NCI-H1694 treated with DMSO at 0.1 percent for 48 hours (cell line): ENCODE measurements at places on chromosomes 1 and 21.

GRCh38 chr21:35145626-35146233 lies 96.6 kb upstream of the RUNX1 start:
- DNase-seq: no peak

DNA sequence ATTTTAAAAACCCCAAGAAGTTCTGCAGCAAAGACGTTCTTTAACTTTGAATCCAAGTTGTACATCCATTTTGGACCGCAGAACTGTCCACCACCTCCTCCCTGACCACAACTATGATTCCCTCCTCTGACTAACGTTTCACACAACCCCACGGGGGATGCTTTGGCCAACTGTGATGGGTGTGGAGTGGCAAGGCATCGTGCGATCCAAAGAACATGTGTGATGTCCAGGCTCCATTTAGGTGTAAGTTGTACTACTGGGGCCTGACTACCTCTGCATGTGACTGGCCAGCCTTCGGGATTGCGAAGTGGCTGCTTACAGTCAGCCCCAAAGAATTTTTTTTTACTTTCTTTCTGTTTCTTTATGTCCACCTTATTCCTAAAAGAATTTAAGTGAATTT lies 6.7 kb downstream of the KCNJ15 start:
- no peak for DNase-seq

DNA sequence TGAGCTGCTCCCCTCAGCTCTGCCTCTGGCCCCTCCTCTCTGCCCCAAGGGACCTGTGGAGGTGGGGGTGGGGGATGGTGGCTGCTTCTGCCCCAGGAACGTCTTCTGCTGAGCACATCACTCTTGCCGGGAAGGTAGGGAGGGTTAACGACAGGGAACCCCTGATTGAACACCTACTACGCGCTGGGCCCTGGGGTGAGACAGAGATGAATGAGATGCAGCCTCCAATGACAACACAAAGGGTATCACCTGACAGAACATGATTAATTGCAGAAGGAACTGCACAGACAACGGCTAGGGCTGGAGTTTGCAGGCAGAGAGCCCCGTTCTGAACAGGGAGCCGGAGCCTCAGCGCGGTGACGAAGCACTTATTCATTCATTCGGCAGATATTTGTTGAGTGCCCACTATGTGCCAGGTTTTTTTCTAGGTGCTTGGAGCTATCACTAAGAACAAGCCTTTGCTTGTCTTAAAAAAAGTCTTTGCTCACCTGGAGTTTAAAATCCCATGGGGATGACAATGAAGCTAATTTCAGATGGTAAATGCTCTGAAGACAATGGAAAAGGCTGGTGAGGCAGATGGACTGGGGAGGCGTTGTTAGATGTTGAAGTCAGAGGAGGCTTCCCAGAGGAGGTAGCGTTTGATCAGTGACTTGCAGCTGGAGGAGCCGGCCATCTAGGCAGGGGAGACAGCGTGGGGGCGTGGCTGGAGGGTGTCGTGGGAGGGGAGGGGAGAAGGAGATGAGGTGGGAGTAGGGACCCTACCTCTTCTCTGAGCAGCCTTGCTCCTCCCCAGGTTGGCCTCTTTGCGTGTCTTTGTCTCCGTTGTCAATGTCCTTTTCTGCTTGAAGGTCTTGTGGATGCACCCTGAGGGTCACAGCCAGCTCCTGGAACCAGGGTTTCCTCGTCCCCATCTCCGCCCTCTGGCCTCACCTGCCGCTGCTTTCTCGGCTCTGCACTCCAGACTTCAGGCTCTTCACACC lies 103.1 kb upstream of the CSF3R start:
- no peak for DNase-seq

- no peak for DNase-seq
These were observed 286.0 kb downstream of the VAV3 start for GRCh38 chr1:107678993-107679392.

- no peak for DNase-seq
These were observed 175.1 kb downstream of the BACH1 start for GRCh38 chr21:29473808-29474207.

- no peak for DNase-seq
These were observed 44.1 kb upstream of the KCND3 start for GRCh38 chr1:112033439-112034120.

GRCh38 chr1:66768965-66769364 lies 16.7 kb downstream of the DYNLT5 start:
- DNase-seq: no peak

- DNase-seq: no peak
These were observed 237.0 kb downstream of the MRPL39 start for GRCh38 chr21:25370311-25370744.

- no peak for DNase-seq
These were observed 129.8 kb downstream of the PTPRU start for GRCh38 chr1:29365906-29366670.

DNA sequence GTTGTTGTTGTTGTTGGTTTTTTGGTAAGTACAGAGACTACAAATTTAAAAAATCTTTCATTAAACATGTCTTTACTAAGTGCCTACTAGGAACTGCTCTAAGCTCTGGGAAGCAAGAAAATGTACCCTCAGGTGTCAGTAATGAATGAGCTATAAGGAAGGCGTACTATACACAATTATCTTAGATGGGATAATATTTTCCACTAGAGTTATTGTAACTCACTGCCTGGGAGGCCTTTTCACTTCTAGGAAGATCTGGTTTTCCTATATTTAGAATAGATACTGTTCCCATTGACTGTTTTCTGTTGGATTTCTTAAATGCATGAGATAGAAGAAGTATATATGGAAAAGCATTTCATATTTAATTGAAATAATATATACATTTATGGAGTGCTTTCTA lies 19.6 kb downstream of the CLIC4 start:
- no peak for DNase-seq

DNA sequence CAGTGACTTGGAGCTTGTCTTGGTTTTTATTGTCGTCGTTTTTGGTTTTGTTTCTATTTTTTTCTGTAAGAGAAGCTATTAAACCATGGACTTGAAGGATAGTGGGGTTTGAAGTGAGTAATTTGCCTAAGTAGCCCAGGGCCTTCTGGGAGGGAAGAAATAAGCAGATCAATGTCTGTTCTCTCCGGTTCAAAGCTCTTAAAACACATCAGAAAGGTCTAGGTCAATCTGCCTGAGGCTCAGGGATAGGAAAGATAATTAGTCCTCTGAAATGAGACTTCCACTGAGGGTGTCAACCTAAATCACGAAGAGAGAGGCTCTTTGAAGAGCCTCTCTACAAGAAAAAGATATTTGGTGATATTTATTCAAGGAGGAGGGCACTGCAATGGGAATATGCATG lies 178.0 kb downstream of the MATN1 start:
- no peak for DNase-seq

DNA sequence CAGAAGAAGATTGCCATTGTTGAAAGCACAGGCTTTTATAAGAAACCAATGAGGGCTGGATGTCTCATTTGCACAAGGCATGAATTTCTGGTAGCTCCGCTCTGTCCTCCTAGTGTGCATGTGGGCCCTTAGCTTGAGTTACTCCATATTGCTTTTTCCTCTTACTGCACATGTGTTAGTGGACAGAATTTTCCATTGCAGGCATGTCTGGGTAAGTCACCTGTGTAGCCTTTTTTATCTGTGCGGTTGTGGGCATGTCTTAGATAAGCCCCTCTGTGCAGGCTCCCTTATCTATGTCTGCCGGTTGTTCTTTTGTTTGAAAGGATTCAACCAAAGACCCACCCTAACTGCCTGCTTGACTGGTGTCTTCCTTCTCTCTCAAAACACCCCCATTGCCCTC lies 7.2 kb upstream of the CLCA1 start:
- no peak for DNase-seq

GRCh38 chr1:21618561-21619374 lies 50.4 kb downstream of the RAP1GAP start:
- DNase-seq: no peak

GRCh38 chr21:42844411-42845113 lies 34.8 kb downstream of the WDR4 start:
- no peak for DNase-seq

- no peak for DNase-seq
These were observed 11.2 kb downstream of the TNFRSF1B start for GRCh38 chr1:12177999-12178441.

DNA sequence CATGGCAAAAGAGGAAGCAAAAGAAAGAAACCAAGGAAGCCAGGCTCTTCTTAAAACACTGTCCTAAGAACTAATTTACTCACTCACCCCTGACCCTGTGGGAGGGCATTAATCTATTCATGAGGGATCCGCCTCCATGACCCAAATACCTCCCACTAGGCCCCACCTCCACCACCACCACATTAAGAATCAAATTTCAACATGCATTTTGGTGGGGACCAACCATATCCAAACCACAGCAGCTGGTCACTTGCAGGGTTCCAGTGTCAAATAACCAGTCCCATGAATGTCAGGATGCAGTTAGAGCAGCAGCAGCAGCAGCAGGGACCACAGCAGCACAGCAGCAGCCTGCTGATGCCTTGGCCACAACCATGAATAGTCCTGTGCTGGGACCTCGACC lies 83.8 kb downstream of the ZC3H11B start:
- DNase-seq: no peak

DNA sequence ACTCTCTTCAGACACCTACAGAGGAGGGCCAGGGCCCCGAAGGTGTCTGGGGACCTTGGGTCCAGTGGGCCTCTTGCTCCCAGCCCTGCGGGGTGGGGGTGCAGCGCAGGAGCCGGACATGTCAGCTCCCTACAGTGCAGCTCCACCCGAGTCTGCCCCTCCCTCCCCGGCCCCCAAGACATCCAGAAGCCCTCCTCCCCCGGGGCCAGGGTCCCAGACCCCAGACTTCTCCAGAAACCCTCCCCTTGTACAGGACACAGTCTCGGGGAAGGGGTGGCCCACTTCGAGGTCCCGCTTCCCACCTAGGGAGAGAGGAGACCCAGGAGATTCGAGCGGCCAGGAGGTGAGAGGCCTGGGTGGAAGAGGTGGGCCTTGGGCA lies 3.7 kb downstream of the ADAMTSL4 start:
- DNase-seq: no peak

- peak; percentile 71 for DNase-seq
These were observed 772 bp downstream of the UCK2 start for GRCh38 chr1:165828103-165828668.

DNA sequence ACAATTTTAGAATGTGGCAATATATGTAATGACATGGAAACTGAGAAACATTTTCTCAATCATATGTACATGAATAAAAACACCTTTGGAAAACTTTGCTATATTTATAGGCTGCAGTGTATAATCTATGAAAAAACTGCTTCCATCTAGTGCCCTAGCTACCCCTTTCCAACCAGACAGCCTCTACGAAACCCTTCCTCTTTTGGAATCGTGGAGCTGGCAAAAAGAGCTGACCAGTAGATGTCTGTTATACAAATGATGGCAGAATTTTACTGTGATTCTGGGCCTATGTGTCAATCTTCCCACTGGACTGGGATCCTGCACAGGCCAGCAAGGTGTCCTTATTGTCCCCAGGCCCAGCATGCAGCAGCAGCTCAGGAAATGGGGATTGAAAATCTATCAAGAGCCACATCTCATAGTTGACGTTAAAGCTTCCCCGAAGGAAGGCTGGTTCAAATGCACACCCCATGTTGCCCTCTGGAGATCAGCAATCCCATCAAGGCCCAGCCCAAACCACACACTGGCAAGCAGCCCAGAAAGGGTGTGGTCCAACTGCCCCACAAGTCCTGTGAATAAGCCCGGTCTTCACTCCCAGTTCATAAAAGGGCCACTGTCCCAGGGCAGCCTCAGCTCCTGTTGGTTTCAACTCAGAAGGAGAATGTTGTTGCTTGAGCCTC lies 8.8 kb upstream of the FAM20B start:
- no peak for DNase-seq
